Suprapubic skin (tissue), 4 donors: ENCODE measurements at places on chromosomes 6 and 20. TPM values are rescaled to one million over a fixed set of nuclear protein-coding genes. Genes with fewer than 3 reads are reported as not detected.

- no peak for DNase-seq
These were observed 497.3 kb downstream of the PRKN start for GRCh38 chr6:162230147-162230752.

DNA sequence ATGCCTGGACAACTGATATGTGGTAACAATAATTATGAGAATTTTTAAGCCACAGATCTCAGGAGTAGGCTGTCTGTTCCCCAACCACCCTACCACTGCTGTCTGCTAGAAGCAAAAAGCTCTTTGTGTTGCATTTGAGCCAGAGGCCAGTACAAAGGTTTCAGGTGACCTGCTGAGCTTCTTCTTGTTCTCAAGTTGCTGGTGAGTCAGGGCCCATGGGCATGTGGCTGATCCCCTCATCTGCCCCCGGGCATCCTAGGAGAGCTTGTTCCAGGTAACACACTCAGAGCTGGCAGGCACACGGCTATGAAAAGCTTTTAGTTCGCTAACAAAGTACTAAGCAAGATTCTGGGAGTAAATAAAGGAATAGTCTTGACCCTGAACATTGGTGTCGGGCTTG is 285.3 kb downstream of the CDC5L start:
- DNase-seq = no peak

- no peak for DNase-seq
These were observed 22.4 kb downstream of the SDCBP2 start for GRCh38 chr20:1306316-1307135.

DNA sequence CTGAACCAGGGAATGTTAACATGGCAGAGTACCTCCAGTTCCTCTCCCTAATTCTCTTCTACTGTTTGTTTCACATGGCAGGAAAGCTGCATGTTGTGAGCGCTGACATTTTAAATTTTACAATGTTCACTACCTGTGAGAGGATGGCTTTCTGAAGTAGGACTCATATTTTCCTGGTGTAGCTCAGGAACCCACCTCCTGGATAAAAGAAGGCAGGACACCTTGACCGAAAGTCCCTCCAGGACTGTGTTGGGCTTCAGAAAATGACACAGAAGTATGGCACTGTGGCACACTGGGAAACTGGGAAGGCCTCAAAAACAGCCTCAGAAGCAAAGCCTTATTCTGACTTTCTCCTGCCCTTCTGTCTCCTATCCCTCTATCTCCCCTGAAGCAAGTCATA is 33.3 kb downstream of the PTPRK start:
- DNase-seq = no peak

The DPPA5 gene
- total RNA-seq = not detected

- DNase-seq = no peak
These were observed 73.3 kb upstream of the NUP153 start for GRCh38 chr6:17780061-17780460.

- no peak for DNase-seq
These were observed 610.4 kb downstream of the RFPL4B start for GRCh38 chr6:112957536-112957916.

DNA sequence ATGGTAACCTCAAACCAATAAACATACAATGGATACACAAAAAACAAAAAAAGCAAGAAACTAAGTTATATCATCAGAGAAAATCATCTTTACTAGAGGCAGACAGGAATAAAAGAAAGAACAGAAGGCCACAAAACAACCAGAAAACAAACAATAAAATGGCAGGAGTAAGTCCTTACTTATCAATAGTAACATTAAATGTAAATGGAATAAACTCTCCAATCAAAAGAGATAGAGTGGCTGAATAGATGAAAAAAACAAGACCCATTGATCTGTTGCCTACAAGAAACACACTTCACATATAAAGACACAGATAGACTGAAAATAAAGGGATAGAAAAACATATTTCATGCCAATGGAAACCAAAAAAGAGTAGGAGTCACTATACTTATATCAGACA is 81.3 kb upstream of the GJE1 start:
- no peak for DNase-seq

The DEFB132 gene
- total RNA-seq = not detected

DNA sequence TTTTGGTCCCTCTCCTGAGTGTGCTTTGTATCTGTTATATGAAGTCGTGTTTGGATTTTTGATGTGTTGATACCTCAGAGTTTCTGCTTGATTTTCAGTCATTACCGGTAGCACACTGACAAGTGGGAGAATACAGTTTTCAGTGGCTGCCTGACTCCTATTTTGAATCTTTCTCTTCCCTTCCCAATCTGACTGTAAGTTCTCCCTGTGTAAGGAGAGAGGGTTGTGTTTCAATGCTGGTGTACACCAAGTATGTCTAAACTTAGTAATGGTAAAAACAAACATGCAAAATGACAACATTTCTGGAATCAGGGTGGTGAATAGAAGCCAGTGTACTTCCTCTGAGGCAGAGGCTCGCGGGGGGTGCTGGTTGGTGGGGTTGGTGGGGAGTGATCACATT is 103.4 kb downstream of the HIVEP1 start:
- no peak for DNase-seq

GRCh38 chr20:63955281-63955826 is 862 bp downstream of the UCKL1 start:
- DNase-seq = no peak

DNA sequence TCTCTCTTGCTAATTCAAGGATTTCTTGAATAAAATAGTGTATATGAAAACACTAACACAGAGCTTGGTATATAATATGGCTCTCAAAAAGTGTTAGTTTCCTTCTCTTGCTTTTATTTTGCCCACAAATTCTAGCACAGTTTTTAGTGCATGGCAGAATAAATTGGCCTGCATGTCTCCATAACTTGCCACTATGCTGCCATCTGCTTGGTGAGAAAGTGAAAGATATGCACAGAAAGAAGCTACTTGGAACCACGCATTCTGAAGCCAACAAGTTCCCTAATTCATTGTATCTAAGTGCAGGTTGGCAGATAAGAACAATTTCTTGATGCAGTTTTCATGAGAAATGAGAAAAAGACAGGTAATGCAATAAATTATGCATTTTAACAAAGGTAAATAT is 101.2 kb downstream of the EPHA7 start:
- no peak for DNase-seq

DNA sequence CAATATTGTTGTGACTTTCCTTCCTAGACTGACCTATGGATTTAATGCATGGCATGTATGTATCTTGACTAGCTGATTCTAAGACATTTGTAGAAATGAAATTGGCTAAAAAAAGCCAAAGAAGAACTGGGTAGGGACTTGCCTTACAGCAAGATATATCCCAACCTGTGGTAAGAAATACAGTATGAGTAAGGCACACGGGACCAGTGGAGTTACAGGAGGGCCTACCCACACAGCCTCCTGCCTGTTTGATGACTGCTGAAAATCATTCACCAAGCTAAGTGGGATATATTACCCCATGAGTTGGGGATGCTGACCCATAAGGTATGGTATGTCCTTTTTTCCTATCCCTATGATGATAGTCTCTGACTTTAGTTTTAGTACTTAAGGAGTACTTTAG is 112.2 kb downstream of the INSM1 start:
- DNase-seq = no peak

The SLC26A8 gene
- not detected for total RNA-seq

DNA sequence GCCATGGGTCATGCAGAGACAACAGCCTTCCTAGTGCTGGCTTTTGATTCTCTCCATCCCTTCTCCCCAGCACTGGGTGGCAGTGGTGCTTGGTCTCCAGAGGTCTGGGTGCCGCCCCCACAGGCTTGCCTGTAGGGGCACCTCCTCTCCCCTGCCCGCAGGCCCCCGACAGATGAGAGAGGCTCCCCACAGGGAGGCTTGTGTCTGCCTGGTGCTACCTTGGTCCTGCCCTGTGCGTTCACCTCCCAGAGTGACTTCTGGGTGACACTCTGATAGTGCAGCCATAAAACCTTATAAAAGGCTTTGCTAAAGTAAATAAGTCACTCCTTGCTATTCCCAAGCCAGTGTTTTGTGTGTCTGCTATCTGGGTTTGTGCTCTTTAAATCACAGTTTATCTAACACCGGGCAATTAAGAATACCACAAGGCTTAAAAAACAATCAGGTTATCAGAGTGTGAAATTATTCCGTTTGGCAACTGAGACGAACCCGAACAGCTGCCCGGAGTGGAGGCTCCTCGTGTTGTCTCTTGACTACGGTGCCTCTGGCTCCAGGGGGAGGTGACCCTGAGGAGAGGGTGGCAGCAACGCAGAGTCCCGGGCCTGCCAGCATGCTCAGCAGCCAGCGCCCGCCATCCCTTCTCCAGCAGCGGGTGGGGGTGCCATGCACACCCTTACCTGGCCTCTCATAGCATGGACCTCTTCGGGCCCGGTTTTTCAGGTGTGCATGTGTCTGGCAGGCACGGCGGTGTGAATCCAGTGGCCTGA is 5.4 kb upstream of the C20orf204 start:
- DNase-seq = no peak

The PLAGL2 gene
- 13.0 TPM for total RNA-seq

GRCh38 chr20:63836458-63837344 is 5.6 kb upstream of the ZBTB46 start:
- no peak for DNase-seq

DNA sequence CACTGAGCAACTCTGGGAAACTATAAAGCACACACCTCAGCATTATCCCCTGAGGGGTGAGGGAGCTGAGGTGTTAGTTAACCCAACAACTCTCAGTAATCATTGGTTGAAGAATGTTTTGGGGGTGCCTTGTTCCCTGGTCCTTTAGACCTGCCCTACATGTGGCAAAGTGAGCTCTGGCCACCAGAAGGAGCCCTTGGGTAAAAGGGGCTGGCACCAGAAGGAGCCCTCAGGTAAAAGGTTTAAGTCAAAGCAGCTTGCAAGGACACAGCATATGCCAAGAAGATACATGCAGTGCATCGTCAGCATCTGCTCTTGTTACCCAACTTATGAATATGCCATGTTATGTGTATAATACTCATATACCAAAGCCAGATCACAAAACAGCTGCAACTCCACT is 1081.7 kb downstream of the KIF16B start:
- DNase-seq = no peak

- DNase-seq = peak; percentile 68
These were observed 664 bp upstream of the TPBG start for GRCh38 chr6:82362878-82363427.
